ENCODE measurements at places on chromosomes 6 and 20.

- no peak for DNase-seq
Observed at GRCh38 chr20:34040300-34040995, 46.7 kb downstream of the RALY start.

DNA sequence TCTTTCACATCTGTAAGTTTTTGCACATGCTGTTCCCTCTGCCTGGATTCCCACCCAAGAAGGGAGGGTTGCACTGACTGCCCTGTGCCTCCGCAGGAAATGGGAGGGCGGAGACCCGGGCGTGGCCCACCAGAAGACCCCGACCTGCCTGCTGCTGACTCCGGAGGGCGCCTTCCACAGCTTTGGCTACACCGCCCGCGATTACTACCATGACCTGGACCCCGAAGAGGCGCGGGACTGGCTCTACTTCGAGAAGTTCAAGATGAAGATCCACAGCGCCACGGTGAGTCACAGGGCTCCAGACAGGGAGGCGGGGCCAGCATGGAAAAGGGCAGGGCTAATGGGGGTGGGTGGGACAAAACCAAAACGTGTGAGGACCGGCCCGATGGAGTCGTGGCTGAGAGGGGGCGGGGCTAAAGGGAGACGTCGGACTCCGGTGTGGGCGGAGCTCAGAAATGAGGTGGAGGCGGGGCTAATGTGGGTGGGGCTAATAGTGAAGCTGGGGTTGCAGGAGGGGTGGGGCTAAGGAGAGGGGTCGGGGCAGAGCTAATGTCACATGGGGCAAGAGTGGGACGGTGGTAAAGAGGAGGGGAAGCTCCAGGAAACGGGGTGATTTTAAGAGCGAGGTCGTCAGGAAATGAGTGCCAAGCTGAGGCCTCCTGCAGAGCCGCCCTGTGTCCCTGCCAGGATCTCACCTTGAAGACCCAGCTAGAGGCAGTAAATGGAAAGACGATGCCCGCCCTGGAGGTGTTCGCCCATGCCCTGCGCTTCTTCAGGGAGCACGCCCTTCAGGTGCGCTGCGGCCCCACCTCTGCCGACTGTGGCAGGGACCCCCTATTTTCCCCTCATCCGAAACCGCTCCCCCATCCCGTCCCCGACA, 12.6 kb downstream of the HSPA12B start:
- DNase-seq, result peak; percentile 47

- DNase-seq, result no peak
Observed at GRCh38 chr6:33926451-33926850, 122.6 kb upstream of the MLN start.

GRCh38 chr6:170358496-170358895, 51.9 kb downstream of the FAM120B start:
- no peak for DNase-seq

- no peak for DNase-seq
Observed at GRCh38 chr6:129966125-129966524, 52.3 kb upstream of the L3MBTL3 start.

GRCh38 chr6:113392551-113393055, 464.5 kb upstream of the MARCKS start:
- DNase-seq, result no peak

DNA sequence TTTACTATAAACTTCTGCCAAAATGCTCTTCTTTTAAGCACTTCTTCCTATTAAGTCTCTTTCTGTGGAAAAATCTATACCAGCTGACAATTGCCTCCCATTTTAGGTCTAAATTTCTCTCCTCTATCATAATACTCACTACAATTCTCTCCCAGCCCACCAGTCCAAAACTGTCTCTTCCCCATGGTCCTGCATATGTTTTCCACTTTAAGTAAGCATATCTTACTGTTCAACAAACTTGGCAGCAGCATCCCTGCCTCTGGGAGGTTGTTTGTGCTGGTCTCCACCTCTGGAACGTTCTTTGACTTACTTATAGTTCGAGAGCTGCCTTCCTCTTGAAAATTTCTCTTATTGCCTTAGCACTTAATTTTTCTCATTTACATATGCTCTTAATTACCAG, 180.5 kb downstream of the COL12A1 start:
- DNase-seq, result no peak

GRCh38 chr20:32445539-32446273, 87.6 kb downstream of the ASXL1 start:
- DNase-seq, result no peak

- no peak for DNase-seq
Observed at GRCh38 chr6:152240436-152240835, 396.7 kb downstream of the SYNE1 start.

DNA sequence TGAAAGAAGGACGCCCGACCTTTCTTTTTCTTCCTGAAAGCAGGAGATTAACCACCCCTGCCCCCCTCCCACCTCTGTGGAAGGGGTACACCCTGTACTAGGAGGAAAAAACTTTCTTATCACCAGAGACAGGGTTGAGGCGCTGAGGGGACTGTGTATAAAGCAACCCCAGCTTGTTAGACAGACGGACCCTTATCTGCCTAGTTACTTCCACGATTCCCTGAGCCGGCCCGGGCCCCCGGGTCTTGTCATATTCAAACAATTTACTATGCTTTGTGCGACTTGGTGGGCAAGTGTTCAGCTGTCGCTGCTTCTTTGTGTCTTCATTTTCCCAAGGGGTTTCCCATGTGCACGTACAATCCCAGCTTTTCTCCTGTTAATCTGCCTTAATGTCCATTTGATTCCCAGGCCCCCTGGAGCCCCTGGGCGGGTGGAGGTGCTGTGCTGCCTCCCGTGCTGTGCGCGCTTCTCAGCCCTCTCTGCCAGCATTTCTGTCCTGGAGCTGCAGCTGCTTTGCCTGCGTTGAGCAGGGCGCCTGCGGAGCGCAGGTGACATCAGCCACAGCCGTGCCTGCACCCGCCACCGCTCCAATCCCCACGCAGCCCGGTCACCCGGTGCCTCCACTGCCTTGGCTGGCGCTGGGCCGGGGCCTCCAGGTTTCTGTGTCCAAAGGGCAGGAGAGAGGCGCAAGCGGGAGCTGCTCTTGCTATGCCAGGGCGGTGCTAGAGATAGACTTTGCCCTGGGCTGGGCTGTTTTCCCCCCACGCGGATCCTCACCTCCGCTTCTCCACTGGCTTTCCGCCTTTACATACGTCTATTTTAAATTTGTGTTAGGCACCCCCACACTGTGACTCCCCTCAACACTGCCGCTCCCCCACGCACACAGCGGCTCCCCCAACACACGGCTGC, 96.2 kb downstream of the TTLL2 start:
- DNase-seq, result no peak

GRCh38 chr6:219641-220198, 72.6 kb upstream of the DUSP22 start:
- no peak for DNase-seq

- no peak for DNase-seq
Observed at GRCh38 chr6:68654134-68654533, 19.1 kb downstream of the ADGRB3 start.

- DNase-seq, result no peak
Observed at GRCh38 chr6:490251-491037, 98.9 kb downstream of the IRF4 start.

- no peak for DNase-seq
Observed at GRCh38 chr6:10314163-10314955, 100.5 kb downstream of the TFAP2A start.

DNA sequence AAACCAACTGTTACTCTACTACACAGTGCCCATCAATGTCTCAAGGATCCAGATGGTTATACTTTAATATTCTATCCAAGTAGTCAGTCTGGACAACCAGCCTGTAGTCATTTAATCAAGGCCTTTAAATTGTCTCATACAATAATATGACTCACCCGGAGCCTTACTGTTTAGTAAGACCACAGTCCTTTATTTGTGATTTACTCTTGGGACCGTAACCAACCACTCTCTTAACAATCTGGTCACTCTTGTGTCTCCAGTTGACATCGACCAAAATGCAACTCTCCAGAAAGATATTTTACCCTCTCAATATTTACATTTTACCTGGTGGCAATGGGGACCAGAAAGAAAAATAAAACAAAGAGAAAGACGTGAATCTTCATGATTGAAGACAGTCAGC, 14.9 kb downstream of the DEFB114 start:
- no peak for DNase-seq

DNA sequence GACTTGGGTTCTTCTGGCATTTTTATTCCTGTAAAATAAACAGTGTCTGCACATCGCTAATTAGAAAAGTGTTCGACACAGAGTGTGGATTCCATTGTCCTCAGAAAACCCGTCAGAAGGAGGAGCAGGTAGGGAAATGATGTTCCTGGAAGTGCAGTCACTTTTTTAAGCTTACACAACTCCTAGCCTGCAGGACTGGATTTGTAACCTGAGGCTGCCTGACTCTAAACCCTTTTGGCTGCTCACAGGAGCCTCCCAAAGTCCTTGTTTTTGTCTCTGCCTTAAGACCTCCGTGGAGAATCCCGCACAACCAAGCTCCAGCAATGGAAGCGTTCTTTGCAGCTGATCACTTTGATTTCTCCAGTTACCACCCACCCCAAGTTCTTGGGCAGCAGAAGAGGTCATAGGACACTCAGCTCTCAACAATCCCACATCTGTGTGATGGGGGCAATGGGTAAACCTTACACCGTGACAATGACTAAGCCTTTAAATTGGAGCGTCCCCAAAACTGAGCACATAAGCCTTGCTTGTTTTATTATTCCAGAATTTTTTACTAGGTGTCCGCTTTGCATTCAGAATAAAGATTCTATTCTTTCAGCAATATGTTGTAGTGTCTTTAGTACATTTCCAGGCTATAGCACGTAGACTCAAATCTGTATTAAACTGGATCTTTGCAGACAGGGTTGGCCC, 227.9 kb downstream of the TBXT start:
- no peak for DNase-seq

- DNase-seq, result no peak
Observed at GRCh38 chr6:99790679-99791078, 184.0 kb downstream of the PRDM13 start.

DNA sequence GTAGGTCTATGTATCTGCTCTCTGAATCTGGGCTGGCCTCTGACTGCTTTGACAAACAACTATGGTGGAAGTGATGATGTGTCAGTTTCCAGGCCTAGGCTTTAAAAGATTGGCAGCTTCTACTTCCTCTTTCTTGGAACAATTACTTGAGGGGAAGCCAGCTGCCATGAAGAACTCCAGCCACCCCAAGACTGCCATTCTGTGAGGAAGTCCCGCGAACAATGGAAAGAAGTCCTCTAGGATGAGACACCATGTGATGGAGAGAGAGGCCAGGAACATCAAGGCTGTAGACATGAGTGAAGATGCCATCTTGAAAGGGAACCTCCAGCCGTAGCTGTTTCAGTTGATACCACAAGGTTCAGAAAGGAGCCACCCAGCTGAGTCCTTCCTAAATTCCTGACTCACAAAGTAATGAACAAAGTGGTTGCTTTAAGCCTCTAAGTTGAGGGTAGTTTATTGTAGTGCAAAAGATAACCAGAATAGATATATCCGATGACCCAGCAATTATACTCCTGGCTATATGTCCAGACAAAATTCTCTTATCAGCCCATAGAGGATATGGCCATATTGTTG, 15.3 kb upstream of the TCF15 start:
- DNase-seq, result no peak

DNA sequence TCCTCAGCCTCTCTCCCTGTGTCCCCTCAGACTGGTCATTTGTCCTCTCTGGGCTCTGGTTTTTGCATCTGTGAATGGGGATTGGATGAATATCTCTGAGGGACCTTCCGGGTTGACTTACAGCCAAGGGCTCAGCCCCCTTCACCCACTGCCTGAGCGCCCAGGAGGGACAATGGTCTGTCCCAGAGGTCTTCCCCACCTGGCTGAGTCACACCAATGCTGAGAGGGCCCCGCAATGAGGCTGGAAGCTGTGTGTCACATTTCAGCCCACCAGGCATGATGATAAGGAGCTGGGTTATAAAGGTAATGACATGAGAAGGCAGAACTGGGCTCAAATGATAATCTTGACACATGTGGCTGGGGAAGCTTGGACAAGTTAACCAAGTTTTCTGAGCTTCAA, 70.5 kb downstream of the TOX2 start:
- DNase-seq, result no peak

All from activated CD8-positive, alpha-beta memory T cell treated with anti-CD3 and anti-CD28 coated beads for 48 hours (primary cell).